HuH-7 (cell line): ENCODE measurements at places on chromosomes 1 and 21.

- no peak for DNase-seq
Measured at GRCh38 chr1:22776035-22776613, 65.5 kb downstream of the EPHB2 start.

DNA sequence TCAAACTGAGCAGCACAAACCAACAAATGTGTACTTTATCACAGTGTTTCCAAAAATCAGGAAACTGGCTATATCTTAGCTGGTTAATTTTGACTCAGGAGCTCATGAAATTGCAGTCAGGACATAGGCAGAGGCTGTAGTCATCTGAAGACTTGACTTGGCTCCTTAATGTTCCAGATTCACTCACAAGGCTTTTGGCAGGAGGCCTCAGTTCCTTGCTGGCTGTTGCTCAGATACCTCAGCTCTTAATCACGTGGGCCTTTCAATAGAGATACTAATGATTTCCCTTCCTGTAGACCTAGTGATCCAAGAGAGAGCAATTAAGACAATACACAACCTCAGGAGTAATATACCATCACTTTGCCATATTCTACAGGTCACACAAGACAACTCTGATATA is 537.7 kb downstream of the BRINP3 start:
- DNase-seq = no peak

- no peak for DNase-seq
Measured at GRCh38 chr1:155209312-155209721, 822 bp downstream of the MTX1 start.

DNA sequence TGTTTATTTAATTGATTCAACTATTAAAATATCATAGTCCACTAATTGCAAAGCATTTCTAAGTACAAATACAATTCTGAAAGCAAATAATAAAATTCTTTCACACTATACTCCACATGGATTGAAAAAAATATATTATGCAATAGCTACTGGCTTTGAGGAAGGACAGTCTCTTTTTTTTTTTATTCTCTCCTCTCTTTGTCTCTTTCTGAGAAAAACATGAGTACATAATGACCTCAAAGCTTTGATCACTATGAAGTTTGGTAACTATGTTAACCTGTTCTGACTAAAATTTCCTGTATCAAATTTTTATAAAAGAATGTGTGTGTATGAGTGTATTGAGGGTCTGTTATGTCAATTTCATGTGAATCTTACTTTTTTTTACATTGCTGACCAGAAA is 96.2 kb downstream of the RGS2 start:
- no peak for DNase-seq

DNA sequence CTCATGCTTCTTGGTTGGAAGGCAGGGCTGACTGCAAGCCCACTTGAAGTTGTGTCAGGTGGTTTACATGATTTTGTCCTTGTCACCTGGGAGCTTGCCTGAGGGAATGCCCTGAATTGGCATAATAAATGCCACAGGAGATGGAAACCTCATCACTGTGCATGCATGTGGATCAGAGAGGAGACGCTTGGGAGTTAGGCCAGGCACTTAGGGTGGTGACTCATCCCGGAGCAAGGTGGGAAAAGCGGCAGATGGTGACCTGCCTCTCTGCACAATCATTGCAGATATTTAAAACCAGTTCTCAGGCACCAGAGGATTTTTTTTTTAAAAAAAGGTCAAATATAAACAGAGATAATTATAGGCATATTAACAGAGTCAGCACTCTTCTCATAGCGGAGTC is 202.2 kb upstream of the KIAA0040 start:
- no peak for DNase-seq

DNA sequence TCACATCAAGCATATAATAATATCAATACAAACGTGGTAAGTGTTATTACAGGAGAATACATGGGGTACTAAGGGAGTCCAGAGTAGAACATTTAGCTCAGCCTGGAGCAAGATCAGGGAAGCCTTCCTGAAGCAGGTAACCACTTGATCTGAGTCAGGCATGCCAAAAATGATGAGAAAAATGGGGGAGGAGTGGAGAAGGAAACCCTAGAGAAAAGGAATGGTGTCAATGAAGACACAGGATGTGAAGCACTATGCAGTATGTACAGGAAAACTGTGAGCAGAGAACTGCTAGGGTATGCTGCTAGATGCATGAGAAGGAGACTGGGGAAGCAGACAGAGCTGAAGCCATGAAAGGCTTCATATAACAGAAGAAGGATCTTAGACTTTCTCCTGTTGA is 84.7 kb downstream of the NOTCH2 start:
- no peak for DNase-seq

DNA sequence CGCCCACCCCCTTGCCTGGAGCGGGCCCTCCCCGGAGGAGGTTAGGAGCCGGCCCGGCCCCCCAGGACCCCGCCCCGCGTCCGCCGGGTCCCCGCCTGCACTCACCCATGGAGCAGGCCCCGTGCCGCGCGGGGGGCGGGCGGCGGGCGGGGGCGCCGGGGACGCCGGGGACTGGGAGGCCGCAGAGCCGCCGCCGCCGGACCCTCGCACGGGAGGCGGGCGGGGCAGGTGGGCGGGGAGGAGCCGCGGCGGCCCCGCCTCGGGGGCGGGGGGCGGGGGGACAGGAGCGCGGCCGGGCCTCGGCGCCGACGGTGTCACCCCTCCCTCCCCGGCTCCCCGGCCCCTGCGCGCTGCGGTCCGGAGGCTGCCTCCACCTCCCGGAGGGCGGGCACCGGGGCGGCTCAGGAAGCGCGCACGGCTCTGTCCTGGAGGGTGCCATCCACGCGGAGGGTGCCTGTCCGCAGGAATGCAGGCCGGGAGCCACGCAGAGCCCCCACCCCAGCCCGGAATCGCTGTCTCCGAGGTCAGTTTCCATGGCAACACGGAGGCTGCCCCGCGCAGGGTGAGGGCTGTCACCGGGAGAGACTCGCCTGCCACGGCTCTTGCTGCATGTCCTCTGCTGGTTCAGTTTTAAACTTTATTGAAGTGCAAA is 5.9 kb upstream of the PLEKHG5 start:
- peak; percentile 77 for DNase-seq

GRCh38 chr1:73943270-73943669 is 254.7 kb downstream of the LRRIQ3 start:
- no peak for DNase-seq

- no peak for DNase-seq
Measured at GRCh38 chr1:82695443-82695842, 894.7 kb downstream of the ADGRL2 start.

GRCh38 chr1:41830726-41831125 is 88.0 kb downstream of the HIVEP3 start:
- no peak for DNase-seq

GRCh38 chr1:206905295-206906164 is 8.3 kb downstream of the IL24 start:
- DNase-seq = no peak

GRCh38 chr1:47445823-47446550 is 8.1 kb downstream of the FOXD2 start:
- no peak for DNase-seq

GRCh38 chr1:246907472-246907871 is 24.3 kb downstream of the AHCTF1 start:
- DNase-seq = no peak

DNA sequence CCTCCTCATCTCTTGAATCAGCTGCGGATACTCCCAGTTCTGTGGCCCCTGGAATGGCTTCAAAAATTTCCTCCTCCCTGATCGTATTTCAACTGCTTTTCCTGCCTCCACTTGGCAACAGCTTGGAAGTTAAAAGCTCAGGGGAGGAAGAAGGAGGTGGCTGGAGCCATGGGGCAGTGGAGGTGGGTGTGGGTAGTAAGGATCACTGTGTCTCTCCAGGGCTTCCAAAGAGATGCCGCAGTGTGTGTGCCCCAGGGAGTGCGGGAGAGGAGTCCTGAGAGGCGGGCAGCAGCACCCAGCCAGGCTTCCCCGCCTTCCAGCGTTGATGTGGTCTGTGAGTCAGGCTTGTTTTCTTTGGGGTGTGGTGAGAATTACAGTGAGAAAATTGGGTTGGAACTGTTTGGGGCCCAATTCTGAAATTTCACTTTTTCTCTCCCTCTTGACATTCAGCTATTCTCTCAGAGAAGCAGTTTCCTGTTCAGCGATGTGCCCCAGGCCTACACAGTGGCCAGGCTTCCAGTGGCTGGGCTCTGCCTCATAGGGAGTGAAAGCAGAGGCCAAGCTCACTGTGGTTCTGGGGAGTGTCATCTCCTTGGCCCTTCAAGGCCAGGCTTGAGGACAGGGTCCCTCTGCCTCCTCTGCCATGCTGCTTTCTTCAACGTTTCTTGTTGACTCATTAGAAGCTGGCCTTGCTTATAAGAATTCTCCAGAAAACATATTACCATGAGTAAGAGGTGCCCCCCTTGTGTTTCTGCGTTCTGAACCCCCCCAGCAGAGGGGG is 69.0 kb downstream of the PGM1 start:
- DNase-seq = no peak

GRCh38 chr1:241672301-241672700 is 20.2 kb downstream of the WDR64 start:
- DNase-seq = peak; percentile 15

DNA sequence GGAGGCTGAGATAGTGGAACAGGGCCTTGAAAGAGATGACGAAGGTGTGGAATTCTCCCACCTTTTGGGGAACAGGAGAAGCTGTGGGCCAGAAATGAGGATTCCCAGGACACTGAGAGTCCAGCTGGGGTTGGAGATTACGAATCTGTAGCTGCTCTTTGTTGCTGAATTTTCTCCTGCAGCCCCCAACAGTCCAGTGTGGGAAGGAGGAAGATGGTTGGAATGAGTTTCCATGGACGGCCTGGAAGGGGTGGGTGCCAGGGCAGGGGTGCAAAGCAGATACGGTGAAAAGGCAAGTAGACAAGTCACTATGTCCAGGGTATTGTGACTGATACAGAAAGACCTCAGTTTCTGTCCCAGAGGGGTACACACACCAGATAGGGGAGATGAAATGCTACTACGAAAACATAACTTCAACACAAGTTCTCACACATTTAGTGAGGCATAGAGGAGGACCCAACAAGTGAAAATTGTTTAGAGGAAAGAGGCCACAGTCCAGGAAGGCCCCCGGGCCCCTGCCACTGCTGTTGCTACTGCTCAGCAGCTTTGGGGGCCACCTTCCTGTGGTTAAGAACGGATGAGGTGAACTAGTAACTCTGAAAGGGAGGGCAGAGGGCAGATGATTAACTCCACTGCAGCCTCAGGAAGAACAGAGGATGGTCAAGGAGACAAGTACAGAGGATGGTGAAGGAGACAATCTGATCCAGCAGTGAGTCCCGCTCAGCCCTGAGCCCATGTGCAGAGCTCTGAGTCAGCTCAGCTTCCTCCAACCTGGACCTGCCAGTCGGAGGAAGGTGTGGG is 7.3 kb downstream of the CD244 start:
- no peak for DNase-seq

DNA sequence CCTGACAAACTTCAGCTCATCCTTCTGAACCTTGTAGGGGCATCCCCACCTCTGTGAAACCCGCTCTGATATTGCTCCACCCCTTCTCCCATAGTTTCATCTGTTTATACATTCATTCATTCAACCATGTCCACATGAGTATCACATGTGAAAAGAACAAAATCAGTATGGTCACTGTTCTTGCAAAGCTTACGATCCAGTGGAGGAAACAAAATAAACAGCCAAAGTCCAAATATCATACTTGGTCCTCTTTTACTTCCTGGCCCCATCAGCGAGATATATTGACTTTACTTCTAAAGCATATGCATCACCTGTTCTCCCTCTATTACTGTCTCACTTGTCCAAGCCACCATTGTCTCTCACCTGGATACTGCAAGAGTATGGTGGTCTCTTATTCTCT is 35.6 kb downstream of the C8A start:
- DNase-seq = no peak

- DNase-seq = no peak
Measured at GRCh38 chr1:161162806-161163205, 3.4 kb upstream of the PPOX start.

DNA sequence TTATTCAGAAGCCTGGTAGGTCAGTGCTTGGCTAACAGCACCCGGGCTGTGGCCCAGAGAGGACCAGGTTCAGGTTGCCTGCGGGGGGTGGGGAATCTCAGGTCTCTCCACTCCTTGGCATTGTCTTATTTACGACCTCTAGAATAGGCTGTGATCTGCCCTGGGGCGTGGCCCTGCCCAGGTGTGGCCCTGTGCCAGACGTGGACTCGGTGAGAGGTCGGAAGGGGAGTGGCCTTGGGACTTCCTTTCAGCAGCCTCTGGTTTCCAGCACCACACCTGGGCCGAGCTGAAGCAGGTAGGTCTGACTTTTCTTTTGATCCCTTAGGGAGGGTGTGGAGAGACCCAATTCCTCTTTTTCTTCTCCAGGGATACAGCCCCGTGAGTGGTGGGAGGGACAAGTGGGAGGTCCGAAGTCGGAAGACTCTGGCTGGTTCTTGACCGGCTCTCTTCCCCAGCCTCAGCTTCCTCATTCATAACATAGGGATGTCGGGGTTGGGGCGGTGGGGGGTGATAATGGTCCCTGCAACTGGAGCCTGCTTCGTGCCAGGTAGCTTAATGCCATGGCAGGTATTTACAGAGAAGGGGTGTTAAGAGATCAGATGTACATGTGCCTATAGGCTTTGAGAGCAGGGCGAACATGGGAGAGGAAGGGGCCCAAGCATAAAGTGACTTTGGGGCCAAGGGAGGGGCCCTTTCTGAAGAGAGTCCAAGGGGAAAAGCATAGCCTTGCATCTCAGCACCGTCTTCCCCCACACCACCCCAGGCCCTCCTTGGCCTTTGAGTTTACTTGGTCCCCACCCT is 16.5 kb downstream of the ACOT11 start:
- no peak for DNase-seq

DNA sequence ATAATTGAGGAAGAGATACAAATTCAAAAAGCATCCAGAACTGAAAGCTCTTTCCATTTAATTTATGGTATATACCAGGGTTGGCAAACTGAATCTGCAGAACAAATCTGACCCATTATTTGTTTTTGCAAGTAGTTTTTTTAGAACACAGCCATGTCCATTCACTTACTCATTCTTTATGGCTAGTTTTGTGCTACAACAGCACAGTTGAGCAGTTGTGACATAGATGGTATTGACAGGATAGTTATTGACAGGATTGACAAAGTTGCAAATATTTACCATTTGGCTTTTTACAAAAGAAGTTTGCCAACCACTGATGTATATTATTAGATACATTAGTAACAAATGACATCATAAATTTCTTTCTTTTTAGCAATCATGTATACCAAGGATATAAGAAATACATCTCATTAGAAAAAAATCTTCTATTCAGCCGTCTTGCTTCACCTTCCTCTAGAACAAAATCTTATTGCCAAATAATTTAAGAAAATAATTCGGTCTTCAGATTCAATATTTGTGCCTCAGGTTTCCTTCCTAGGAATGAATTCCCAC is 9.4 kb downstream of the ADAMTS1 start:
- no peak for DNase-seq

GRCh38 chr1:31755197-31755611 is 8.9 kb downstream of the ADGRB2 start:
- no peak for DNase-seq

GRCh38 chr1:43144237-43144636 is 27.9 kb downstream of the EBNA1BP2 start:
- no peak for DNase-seq

GRCh38 chr1:29829448-29830344 is 593.4 kb downstream of the PTPRU start:
- DNase-seq = no peak

GRCh38 chr1:25107643-25108010 is 124.7 kb downstream of the SYF2 start:
- no peak for DNase-seq

GRCh38 chr1:116498789-116499628 is 71.8 kb downstream of the CD58 start:
- DNase-seq = peak; percentile 81

GRCh38 chr1:161198897-161199431 is at the start of gene ADAMTS4:
ADAMTS4 (minus strand) TSS chr1:161199054; CDS start chr1:161198627, 427 bp downstream.
- DNase-seq = no peak
